ENCODE measurements at places on chromosomes 12 and 14.

GRCh38 chr12:106754331-106754730 is 20.2 kb upstream of the RIC8B start:
- no peak for DNase-seq

DNA sequence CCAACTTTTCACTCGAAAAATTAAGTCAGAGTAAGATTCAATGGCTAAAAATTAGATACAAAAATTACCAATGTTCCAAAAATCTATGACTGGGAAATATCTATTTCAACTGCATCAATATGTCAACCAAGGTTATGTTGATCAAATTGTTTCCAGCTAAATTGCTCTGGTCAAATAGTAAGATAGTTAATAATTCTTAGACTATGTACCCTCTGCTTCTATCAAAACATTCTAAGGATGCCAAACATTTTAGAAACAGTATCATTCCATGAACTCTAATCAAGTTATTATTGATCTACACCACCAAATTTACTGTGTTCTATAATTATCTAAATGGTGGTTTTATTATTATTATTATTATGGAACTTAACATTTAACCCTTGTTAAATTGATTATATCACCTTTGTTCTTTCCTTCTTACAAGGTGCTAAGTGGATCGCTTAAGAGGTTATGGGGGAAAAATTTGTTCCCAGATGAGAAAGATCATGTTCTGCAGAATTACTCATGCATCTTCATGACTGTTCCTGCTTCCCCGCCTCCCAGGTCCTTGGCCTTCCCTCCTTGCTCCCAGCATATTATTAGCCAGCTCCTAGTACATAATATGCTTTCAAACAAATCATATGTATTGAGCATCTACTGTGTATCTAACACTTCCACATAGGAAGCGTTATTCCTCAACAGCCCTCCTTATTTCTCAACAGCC is 240.5 kb upstream of the KRR1 start:
- no peak for DNase-seq

DNA sequence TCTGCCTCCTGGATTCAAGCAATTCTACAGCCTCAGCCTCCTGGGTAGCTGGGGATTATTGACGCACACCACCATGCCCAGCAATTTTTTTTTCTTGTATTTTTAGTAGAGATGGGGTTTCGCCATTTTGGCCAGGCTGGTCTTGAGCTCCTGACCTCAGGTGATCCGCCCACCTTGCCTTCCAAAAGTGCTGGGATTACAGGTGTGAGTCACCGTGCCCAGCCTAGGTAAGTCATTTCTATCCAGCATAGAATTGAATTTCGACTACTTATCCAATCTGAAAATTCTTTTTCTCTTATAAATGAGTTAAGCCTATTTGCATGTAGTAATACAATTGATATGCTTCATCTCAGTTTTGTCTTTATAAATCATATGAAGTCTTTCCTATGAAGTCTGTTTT is 12.9 kb upstream of the NOPCHAP1 start:
- DNase-seq, result no peak

DNA sequence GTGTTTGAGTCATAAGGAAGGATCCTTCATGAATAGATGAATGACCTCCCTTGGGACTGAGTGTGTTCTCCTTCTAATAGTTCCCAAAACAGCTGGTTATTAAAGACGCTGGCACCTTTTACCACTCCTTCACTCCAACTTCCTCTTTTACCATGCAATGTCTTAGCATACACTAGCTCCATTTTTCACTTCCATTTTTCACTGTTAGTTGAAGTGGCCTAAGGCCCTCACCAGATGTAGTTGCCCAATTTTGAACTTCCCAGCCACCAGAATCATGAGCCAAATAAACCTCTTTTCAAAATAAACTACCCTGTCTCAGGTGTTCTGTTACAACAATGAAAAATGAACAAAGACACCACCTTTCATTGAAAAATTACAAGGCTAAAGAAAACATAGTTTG is 64.7 kb downstream of the GPR65 start:
- no peak for DNase-seq

- no peak for DNase-seq
Measured at GRCh38 chr12:117202556-117202955, 12.3 kb upstream of the FBXO21 start.

GRCh38 chr12:32265456-32265855 is 133.9 kb upstream of the FGD4 start:
- DNase-seq, result no peak
